T-helper 17 cell (primary cell): ENCODE measurements at places on chromosomes 7 and 10. TPM values are rescaled to one million over a fixed set of nuclear protein-coding genes. Genes with fewer than 3 reads are reported as not detected.

DNA sequence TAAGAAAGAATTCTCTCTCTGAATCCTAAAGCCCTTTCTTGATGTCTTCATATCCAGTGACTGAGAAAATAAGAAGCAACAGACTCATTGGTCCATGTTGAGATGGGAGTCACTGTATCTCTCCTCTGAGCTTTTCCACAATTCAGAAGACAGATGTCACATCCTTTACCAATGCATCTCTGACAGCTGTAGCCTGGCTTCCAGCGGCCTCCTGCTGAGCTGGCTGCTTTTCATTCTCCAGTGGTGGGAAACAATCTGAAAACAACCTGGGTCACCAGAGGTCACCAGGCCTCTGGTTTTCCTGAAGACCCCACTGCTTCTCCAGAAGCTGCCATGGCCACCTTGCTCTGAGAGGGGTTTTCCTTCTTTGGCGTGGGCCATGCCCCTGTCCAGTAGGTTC lies 18.3 kb upstream of the RPA3 start:
- no peak overlapping the region for H3K27ac ChIP-seq
- DNase-seq, result no peak
- no peaks in the 10 kb centered on the region for H3K36me3 ChIP-seq
- peaks cover 3% of the 10 kb centered on the region for H3K4me1 ChIP-seq

- no peak for DNase-seq
- H3K4me3 ChIP-seq, result no peak overlapping the region
- H3K27me3 ChIP-seq, result peaks cover 14% of the 10 kb centered on the region
- H3K4me1 ChIP-seq, result no peaks in the 10 kb centered on the region
- H3K27ac ChIP-seq, result no peak overlapping the region
Measured at GRCh38 chr7:71137479-71137878, 5.5 kb downstream of the GALNT17 start.

GRCh38 chr10:63383141-63383540 lies 82.6 kb downstream of the JMJD1C start:
- H3K27me3 ChIP-seq, result no peaks in the 10 kb centered on the region
- DNase-seq, result no peak
- H3K36me3 ChIP-seq, result no peaks in the 10 kb centered on the region
- H3K4me1 ChIP-seq, result peaks cover 28% of the 10 kb centered on the region
- no peak overlapping the region for H3K4me3 ChIP-seq

CTAGE8 gene
- 0.47 TPM for total RNA-seq

SEMA3A gene
- total RNA-seq, result not detected

- H3K36me3 ChIP-seq, result peaks cover 5% of the 10 kb centered on the region
- peak overlapping the region; percentile 91 for H3K27ac ChIP-seq
- no peak for DNase-seq
- no peak overlapping the region for H3K4me3 ChIP-seq
- no peaks in the 10 kb centered on the region for H3K27me3 ChIP-seq
Measured at GRCh38 chr10:29642990-29643389, 8.2 kb upstream of the SVIL start.

- H3K4me1 ChIP-seq, result peaks cover 2% of the 10 kb centered on the region
- H3K27ac ChIP-seq, result no peak overlapping the region
- no peak overlapping the region for H3K4me3 ChIP-seq
- no peak for DNase-seq
- peaks cover 47% of the 10 kb centered on the region for H3K27me3 ChIP-seq
Measured at GRCh38 chr7:28291559-28291958, 111.0 kb upstream of the JAZF1 start.

GRCh38 chr7:81075150-81075549 lies 156.3 kb upstream of the SEMA3C start:
- no peak for DNase-seq
- no peaks in the 10 kb centered on the region for H3K4me1 ChIP-seq
- H3K36me3 ChIP-seq, result no peaks in the 10 kb centered on the region
- H3K27ac ChIP-seq, result no peak overlapping the region
- H3K4me3 ChIP-seq, result no peak overlapping the region

NPSR1 gene
- not detected for total RNA-seq

- no peaks in the 10 kb centered on the region for H3K36me3 ChIP-seq
- H3K27ac ChIP-seq, result no peak overlapping the region
- no peak for DNase-seq
- no peak overlapping the region for H3K4me3 ChIP-seq
- H3K27me3 ChIP-seq, result peaks cover 43% of the 10 kb centered on the region
Measured at GRCh38 chr10:71458387-71458786, 61.7 kb downstream of the CDH23 start.

- no peaks in the 10 kb centered on the region for H3K36me3 ChIP-seq
- DNase-seq, result no peak
- H3K27me3 ChIP-seq, result no peaks in the 10 kb centered on the region
- no peak overlapping the region for H3K27ac ChIP-seq
- peaks cover 8% of the 10 kb centered on the region for H3K4me1 ChIP-seq
- H3K4me3 ChIP-seq, result no peak overlapping the region
Measured at GRCh38 chr7:130145424-130146100, 59.6 kb downstream of the TMEM209 start.

DNA sequence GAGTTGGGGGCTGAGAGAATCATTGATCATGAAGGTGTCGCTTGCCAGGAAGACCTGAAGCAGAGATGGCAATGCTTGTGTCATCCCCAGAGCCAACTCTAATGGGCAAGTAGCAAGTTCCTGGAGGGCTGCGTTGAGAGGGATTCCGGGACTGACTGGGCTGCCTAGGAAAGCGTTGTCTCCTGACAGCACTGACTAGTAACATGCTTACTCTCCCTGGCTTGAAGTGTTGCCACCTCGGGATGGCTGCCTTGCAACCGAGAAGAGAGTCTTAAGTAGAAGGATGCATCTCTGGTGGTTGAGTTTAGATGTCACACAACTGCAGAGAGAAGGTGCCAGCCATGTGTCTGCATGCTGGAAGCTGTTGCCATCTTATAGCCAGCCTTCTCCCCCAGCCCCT lies 453.4 kb downstream of the PLXNA4 start:
- H3K4me3 ChIP-seq, result no peak overlapping the region
- no peak overlapping the region for H3K27ac ChIP-seq
- H3K27me3 ChIP-seq, result peaks cover 17% of the 10 kb centered on the region

DNA sequence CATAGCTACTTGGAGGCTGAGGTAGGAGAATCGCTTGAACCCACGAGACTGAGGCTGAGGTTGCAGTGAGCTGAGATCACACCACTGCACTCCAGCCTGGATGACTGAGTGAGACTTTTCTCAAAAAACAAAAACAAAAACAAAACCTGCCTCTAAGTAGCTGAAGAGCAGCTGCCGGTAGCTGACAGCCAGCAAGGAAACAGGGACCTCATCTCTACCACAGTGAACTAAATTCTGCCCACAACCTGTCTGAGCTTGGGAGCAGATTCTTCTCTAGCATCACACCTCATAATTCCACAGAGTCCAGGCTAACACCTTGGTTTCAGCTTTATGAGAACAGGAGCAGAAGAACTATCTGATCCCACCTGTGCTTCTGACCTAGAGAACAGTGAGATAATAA lies 246.2 kb downstream of the KCND2 start:
- no peaks in the 10 kb centered on the region for H3K4me1 ChIP-seq
- no peaks in the 10 kb centered on the region for H3K36me3 ChIP-seq
- no peak for DNase-seq

- H3K4me1 ChIP-seq, result no peaks in the 10 kb centered on the region
- H3K4me3 ChIP-seq, result no peak overlapping the region
- H3K36me3 ChIP-seq, result no peaks in the 10 kb centered on the region
- peaks cover 19% of the 10 kb centered on the region for H3K27me3 ChIP-seq
Measured at GRCh38 chr10:117899181-117899683, 147.5 kb downstream of the RAB11FIP2 start.

NPC1L1 gene
- total RNA-seq, result 0.08 TPM

GRCh38 chr7:84700563-84701370 lies 486.1 kb downstream of the SEMA3D start:
- no peaks in the 10 kb centered on the region for H3K36me3 ChIP-seq
- no peaks in the 10 kb centered on the region for H3K4me1 ChIP-seq
- H3K27me3 ChIP-seq, result no peaks in the 10 kb centered on the region
- no peak overlapping the region for H3K4me3 ChIP-seq

TBC1D12 gene
- total RNA-seq, result 1.9 TPM

SPDYE2 gene
- 0.21 TPM for total RNA-seq

GRCh38 chr7:44157116-44158080 lies 16.3 kb upstream of the MYL7 start:
- H3K27ac ChIP-seq, result no peak overlapping the region
- H3K36me3 ChIP-seq, result no peaks in the 10 kb centered on the region
- no peak overlapping the region for H3K4me3 ChIP-seq
- no peaks in the 10 kb centered on the region for H3K4me1 ChIP-seq
- DNase-seq, result no peak

DNA sequence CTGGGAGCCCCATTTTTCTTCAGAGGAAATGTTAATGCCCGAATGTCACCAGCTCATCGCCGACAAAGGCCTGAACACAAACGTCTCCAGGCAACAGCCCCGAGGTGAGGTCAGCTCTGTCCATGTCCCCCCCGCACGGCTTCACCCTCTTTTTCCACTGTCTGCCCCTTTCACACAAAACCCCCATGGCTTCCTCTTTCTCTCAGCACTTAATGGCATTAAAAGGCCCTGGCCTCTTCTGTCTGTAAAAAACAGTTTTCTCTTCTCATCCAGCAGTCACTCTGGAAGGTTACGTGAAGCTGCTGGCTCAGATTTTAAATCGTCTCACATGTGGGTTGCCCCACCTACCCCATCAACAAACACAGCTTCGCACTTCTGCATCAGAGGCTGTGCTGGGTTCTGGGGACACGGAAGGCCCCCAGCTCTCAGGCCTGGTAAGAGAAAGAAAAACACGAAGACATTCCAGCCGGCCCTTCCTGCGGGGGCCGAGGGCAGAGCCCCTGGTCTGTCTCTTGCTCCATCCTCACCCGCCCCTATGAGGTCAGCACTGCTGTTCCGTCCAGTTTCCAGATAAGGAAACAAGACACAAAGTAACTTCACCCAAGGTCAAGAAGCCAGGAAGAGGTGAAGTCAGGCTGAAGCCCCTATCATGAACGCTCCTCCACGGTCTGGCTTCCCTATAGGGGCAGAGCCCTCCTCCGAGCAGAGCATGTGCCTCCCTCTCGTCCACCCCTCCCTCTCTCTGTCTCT lies 91.1 kb upstream of the PDGFA start:
- no peaks in the 10 kb centered on the region for H3K27me3 ChIP-seq
- no peak overlapping the region for H3K4me3 ChIP-seq
- H3K27ac ChIP-seq, result no peak overlapping the region
- no peak for DNase-seq
- peaks cover 4% of the 10 kb centered on the region for H3K36me3 ChIP-seq

SEMA3E gene
- not detected for total RNA-seq

- no peaks in the 10 kb centered on the region for H3K27me3 ChIP-seq
- H3K4me3 ChIP-seq, result no peak overlapping the region
- DNase-seq, result no peak
- no peak overlapping the region for H3K27ac ChIP-seq
- no peaks in the 10 kb centered on the region for H3K36me3 ChIP-seq
Measured at GRCh38 chr7:55591282-55591931, 19.1 kb upstream of the VOPP1 start.

- H3K27ac ChIP-seq, result no peak overlapping the region
- no peak overlapping the region for H3K4me3 ChIP-seq
- peaks cover 27% of the 10 kb centered on the region for H3K27me3 ChIP-seq
Measured at GRCh38 chr10:30398788-30399187, 35.2 kb upstream of the MAP3K8 start.
